ENCODE measurements at places on chromosomes 16 and 17.

DNA sequence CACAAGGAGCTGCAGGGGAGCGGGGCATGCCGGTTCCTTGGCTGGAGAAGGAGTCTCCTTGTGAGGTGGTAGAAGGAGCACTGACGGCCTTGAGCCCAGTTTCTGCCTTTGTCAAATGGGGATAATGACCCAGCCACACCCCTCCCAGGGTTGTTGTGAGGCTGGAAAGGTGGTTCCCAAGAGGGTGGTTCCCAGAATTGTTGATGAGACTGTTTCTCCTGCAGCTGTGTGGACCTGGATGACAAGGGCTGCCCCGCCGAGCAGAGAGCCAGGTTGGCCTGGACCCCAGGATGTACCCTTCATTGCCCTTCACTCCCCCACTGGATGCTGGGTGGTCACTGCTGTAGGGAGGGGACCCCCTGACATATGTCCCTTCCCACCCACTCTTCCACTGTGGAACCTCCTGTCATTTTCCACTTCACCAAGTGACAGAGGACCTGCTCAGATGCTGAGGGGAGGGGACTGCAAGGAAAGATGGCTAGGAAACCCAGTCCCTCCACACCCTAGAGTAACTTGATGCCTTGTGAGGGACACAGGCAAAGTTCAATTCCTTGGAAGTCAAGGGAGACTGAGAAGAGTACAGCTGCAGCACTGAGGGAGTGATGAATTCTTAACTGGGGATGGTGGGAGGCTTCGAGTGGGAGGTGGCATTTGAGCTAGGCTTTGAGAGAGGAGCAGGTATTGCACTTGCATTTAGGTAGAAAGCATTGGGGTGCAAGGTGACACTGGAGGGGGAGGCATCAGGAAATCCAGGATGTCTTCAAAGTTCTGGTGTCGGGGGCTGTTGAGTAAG lies 10.6 kb downstream of the MIEN1 start:
- DNase-seq: no peak

- no peak for DNase-seq
Observed at GRCh38 chr17:59607817-59608403, 11.8 kb upstream of the CLTC start.

- no peak for DNase-seq
Observed at GRCh38 chr16:84501077-84501735, 3.3 kb downstream of the MEAK7 start.

GRCh38 chr17:44970136-44970741 lies 2.1 kb upstream of the C1QL1 start:
- DNase-seq: no peak

GRCh38 chr16:10738231-10739077 lies 5.2 kb upstream of the NUBP1 start:
- DNase-seq: no peak

DNA sequence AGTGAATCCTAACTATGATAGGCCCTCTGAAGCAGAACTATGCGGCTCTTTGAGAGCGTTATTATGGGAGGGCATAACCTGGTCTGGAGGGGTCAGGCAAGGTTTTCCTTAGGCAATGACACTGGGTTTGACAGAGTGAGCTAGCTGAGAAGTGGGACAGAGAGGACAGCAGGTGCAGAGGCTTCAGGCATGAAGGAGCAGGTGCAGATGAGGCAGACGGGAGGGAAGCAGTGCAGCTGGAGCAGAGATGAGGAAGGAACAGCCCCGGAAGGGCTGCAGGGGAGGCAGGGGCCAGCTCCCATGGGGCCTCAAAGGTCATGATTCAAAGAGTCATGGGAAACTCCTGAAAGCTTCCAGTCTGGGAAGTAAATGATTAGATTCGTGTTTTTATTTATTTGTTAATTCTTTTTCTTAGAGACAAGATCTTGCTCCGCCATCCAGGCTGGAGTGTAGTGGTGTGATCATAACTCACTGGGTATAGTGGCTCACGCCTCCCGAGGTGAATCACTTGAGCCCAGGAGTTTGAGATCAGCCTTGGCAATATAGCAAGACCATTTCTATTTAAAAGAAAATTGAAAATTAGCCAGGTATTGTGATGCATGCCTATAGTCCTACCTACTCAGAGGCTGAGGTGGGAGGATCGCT lies 5.4 kb downstream of the MARCHF10 start:
- no peak for DNase-seq

DNA sequence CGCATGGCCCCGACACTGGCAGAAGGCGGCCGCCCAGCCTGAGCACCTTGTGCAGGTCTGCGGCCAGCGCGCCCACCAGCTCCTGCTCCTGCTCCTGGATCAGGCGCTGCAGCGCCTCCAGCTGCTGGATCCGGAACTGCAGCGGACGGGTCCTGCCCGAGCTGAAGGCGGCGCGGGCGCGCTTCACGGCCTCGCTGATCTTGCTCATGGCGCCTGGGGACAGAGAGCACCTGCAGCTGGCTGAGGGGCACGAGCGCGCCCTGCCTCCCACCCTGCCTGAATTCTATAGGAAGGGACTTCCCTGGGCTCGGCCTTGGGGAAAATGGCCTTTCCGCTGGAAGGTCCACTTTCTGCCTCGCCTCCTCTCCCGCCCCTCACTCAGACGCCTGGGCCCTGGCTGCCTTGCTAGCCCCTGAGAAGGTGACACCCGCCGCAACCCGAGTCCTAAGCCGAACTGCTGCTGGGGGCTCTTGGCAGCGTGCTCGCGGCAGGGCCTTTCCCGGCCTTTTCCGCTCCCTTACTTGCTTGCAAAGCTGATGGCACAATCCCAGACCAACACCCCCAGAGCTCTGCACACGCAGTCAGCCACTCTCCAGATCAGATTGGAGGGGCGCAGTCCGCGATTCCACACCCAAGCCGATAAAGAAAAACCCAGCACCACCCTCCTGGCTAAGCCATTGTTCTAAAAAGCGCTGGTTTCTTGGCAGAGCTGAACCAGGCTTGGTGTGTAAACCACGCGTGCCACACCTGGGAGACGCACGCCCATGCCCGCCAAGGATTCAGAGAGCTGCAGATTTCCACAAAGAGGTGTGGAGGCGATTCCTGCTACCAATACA lies 3.0 kb downstream of the ALDH3A1 start:
- no peak for DNase-seq

GRCh38 chr16:77745972-77746371 lies 23.7 kb downstream of the NUDT7 start:
- DNase-seq: no peak

- DNase-seq: no peak
Observed at GRCh38 chr17:49051269-49051668, 54.1 kb downstream of the IGF2BP1 start.

- no peak for DNase-seq
Observed at GRCh38 chr17:66920435-66920834, 44.1 kb upstream of the CACNG4 start.

DNA sequence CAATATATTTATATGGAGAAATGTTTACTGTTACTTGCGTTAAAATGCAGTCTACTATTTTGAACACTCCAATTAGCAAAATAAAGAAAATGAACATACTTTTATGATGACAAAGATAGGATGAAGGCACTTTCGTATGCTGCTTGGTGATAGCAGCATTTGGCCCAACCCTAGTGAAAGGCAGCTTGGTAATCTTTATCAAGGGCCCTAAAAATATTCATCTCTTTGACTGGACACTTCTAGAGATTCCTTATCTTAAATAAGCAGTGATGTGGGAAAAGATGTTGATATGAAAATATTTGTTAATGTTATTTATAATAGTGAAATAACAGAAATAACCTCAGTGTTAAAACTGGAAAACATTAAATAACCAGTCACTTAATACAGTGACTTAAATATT lies 79.4 kb downstream of the NF1 start:
- no peak for DNase-seq

DNA sequence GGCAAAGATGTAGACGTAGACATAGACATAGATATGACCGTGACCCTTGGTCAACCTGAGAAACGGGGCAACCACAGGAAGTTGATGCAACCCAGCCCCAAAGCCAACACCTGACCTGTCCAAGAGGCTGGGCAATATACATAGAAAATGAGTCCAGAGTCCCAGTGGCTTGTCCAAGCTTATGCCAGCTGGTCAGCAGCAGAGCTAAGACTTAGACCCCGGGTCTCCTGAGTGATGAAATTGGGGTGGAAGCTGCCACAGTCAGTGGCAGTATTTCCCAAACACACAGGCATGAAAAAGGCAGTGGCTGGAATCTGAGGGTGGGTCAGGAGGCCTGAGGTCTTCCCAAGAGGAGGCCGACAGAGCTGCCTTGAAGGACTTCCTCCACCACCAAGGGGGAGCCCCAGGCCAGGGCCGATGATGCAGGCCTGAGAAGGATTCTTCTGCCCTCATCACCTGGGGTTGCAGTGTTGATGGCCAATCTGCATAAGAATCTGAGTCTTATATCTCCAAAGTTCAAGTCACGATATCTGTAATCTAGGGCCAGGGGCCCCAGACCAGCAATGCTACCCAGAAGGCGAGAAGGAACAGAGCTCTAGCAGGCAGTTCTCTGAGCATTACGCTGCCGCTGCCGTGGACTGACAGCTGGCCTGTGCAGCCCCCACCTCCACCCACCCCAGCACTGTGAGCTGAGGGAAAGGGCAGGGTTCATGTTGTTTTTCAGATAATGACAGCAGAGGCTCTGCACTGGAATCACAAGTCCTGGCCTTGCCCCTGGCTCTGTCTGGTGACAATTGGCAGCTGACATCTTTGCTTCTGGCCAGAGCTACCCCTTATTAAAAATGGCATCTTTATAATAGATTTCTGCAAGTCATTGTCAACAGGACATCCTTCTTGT lies 72.7 kb downstream of the GNAO1 start:
- no peak for DNase-seq

DNA sequence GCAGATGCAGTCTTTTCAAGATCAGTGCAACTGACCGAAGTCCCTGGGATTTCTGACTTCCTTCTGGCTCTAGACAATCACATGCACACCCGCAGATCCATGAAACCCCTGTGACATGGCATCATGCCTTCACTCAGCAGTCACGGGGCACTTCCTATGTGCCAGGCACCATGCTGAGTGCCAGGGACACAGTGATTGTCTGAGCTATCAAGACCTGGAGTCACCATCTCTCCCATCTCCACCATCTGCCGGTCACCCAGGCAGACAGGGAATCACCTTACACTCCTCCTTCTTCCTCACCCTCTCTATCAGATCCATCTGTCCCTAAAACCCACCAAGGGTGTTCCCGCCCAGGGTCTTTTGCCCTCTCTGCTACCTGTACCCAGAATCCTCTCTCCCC lies 5.3 kb downstream of the BEAN1 start:
- no peak for DNase-seq

GRCh38 chr16:75294773-75295459 lies 43.5 kb upstream of the BCAR1 start:
- no peak for DNase-seq

DNA sequence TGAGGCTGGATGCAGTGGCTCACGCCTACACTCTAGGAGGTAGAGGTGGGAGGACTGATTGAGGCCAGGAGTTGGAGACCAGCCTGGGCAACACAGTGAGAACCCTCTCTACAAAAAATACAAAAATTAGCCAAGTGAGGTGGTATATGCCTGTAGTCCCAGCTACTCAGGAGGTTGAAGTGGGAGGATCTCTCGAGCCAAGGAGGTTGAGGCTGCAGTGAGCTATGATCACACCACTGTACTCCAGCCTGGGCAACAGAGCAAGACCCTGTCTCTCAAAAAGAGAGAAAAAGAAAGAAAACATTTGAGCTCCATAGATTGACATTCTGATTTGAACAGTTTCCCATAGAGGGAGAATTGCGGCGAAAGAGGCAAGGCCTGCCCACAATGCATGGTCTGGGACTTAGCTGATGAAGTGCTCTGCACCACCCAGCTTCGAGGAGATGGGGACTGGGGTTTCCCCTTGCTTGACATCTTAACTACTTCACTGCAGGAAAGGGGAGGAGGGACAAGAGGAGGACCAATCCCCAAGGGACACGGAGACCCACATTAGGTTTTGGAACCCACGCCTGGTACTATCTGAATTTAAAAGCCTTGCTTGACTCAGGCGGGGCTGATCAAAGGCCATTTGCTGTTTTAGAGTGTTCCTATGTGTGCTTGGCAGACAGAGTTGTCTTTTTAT lies 21.7 kb downstream of the MSI2 start:
- DNase-seq: no peak

GRCh38 chr17:61312406-61313295 lies 87.0 kb upstream of the TBX2 start:
- no peak for DNase-seq

- no peak for DNase-seq
Observed at GRCh38 chr16:5581908-5582307, 484.3 kb upstream of the EEF2KMT start.

DNA sequence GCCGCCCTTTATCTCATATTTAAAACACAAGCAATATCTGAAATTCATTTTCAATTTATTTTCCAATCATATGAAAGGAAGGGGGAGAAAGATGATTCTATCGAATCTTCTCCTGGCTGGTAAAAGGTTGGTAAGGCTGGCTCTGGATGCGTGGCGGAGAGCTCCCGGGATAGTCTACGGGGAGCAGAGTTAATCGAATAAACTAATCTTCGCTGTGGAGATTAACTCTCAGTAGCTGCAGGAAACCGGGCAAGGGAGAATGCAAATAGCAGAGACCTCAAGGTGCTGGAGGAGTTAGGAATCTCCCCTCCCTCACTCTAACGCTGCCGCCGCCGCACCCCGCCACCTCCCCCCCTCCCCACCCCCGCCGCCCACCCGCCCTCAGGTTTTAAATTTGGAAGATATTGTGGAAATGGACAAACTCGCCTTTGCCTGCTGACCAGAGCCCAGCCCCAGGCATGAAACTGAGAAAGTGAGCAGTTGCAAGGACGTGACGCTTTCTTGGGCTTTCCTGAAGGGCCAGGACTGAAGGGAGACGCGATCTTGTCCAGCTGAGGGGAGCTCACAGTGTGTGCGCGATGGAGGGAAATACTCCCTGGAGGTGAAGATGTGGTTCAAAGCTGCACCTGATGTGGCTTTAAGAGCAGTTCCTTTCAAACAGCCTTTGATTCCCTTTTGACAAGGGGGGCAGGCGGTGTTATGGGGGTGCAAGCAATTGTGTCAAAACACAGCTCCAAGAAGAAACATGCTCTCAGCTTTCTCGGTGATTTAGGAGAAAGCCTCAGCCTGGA lies 308.2 kb upstream of the IRX3 start:
- DNase-seq: no peak

DNA sequence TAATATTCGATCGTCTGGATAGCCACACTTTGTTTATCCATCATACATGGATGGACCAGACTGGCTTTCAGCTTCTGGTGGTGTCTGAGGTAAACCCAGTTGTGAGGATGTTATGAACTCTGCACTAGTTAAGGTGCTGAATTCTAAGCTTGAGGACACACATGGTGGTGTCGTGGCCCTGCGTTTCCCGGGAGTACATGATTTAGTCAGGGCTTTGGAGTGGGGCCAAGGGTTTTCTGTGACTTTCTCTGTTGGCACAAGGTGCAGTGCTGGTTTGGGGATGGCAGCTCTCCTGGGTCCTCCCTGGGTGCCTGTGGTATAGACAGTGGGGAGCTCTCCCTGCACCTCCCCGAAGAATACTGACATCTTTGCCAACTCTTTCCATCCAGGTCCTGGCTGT lies 116.6 kb downstream of the SPECC1 start:
- DNase-seq: no peak

- DNase-seq: no peak
Observed at GRCh38 chr17:13403982-13404946, 197.5 kb downstream of the HS3ST3A1 start.

Data from skeletal muscle cell (primary cell).